ENCODE measurements at places on chromosomes 5 and 9. TPM values are rescaled to one million over a fixed set of nuclear protein-coding genes. Genes with fewer than 3 reads are reported as not detected.

The OSTF1 gene
- 131 TPM for polyA plus RNA-seq

The PCDHB15 gene
- not detected for polyA plus RNA-seq

The OCLN gene
- 0.14 TPM for polyA plus RNA-seq

DNA sequence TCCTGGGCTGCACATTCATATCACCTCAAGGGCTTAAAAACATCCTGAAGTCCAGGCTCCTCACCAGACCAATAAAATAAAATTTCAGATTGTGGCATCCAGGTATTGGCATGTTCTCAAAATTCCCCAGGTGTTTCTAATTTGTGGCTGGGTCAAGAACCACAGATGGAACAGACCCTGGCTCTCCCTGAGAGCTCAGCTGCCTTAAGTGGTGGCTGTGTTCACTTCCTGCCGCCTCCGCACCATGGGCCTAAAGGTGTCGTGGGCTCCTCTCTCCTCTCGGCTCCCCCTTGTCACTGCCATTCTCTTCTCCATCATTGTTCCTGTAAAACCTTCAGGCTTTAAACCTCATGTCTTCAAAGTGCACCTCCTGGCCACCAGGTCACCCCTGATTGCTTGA, 17.8 kb upstream of the CCNJL start:
- DNase-seq: no peak

GRCh38 chr5:135977375-135977928, 22.7 kb upstream of the LECT2 start:
- no peak for DNase-seq

- DNase-seq: no peak
Measured at GRCh38 chr5:107779437-107779836, 108.7 kb upstream of the EFNA5 start.

DNA sequence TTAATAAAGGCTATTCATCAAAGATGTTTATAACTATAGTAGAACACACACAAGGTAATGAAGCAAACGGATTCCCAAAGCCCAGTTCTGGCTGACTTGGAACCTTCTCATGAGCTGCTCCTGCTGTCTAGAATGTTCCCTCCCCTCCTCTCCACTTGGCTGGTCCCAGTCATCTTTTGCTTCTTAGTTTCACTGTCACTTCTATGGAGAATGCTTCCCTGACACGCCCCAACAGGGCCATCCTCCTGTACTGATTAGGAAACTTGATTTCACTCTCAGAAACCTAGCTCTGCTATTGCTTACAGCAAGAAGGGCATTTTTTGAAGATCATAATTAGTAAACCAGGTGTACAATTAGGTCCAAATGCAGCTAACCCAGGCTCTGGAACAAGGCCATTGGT, 3.2 kb upstream of the RAPGEF1 start:
- no peak for DNase-seq

GRCh38 chr5:53917095-53917494, 356.7 kb downstream of the NDUFS4 start:
- DNase-seq: no peak

DNA sequence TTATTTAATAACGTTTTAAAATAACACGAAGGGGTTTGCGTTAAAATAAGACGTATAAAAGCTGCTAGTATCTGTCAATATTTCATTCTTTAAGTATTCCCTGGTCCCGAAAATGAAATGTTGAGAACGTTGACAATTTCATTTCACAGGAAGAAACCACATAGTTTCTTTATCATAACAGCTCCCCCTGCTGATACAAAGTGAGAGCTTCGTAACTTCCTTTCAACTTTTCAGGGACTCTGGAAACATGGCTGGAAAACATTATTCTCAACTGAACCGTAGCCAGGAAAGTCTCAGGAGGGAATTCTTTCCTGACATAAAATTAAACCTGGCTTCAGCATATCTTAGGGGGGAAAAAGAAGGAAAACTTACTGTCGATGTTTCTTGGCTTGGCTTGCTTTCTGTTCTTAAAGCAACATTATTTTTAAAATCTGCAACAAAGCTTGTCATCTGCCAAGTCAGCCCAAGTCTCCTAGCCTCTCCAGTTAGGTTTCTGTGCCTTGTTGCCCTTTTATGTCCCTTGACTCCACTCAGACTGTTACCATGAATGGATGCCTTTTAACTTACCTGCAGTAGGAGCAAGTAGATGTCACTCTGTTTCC, 122.9 kb upstream of the DAB2 start:
- no peak for DNase-seq

DNA sequence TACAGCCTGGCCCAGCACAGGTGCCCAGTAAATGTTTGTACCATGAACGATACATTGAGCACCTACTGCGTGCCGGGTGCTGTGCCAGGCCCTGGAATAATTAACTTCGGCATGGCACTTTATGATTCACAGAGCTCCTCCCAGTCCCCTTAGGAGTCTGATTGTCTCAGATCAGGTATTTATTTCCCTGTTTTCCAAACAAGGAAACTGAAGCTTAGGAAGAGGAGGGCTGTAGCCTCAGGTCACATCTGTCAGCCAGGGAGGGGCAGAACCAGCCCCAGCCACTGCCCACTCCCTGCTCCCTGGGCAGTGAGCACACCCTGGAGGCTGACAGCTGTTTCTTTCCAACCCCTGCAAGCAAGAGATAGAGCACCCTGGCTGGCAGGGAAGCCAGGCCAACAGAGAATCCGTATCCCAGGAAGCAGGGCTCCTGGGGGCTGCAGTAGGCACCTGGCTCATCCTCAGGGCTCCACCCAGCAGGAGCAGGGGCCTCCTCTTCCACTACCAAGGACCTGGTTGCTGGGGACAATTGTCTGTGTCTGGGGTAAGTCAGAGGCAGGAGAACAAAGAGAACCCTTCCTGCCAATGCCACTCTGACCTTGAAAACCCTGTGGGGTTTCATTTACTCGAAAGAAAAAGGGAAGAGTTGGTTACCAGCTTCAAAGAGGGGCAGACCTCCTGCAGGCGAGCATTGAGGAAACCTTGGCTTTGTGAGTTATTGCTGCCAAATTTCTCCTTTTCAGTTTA, 69.0 kb downstream of the DAB2IP start:
- no peak for DNase-seq

Data from naive thymus-derived CD8-positive, alpha-beta T cell (primary cell).